EH (cell line): ENCODE measurements at places on chromosomes 5 and 9.

DNA sequence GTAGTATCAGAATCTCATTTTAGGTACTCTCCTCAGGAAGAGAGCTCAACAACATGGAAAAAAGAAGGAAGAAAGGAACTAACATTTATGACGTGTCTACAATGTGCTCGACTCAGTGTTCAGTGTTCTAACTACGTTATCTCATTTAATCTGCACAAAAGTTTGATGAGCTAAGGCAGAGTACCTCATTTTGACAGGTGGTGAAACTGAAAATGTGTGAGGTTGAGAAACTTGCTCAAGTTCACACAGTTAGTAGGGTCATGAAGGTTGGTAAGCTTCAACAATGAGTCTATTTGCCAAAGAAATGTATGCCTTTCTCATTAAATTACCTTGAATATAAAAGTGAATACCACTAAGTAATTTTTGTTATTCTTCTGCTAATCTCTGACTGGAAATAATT is 165.1 kb downstream of the CAAP1 start:
- DNase-seq = no peak

- DNase-seq = peak; percentile 33
Measured at GRCh38 chr9:78884611-78885150, 587.8 kb downstream of the PSAT1 start.

- peak; percentile 51 for DNase-seq
Measured at GRCh38 chr5:143515829-143516228, 112.3 kb upstream of the NR3C1 start.

DNA sequence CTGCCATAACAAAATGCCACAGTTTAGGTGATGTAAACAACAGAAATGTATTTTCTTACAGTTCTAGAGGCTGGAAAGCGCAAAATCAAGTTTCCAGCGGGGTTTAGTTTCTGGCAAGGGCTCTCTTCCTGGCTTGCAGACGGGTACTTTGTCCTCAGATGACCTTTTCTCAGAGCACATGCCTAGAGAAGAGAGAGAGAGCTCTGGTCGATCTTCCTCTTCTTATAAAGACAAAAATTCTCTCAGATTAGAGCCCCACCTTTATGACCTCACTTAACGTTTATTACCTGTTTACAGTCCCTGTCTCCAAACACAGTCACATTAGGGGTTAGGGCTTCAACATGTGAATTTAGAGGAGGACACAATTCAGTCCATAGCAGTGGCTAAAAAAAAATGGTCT is 119.7 kb downstream of the CETN3 start:
- DNase-seq = peak; percentile 1

DNA sequence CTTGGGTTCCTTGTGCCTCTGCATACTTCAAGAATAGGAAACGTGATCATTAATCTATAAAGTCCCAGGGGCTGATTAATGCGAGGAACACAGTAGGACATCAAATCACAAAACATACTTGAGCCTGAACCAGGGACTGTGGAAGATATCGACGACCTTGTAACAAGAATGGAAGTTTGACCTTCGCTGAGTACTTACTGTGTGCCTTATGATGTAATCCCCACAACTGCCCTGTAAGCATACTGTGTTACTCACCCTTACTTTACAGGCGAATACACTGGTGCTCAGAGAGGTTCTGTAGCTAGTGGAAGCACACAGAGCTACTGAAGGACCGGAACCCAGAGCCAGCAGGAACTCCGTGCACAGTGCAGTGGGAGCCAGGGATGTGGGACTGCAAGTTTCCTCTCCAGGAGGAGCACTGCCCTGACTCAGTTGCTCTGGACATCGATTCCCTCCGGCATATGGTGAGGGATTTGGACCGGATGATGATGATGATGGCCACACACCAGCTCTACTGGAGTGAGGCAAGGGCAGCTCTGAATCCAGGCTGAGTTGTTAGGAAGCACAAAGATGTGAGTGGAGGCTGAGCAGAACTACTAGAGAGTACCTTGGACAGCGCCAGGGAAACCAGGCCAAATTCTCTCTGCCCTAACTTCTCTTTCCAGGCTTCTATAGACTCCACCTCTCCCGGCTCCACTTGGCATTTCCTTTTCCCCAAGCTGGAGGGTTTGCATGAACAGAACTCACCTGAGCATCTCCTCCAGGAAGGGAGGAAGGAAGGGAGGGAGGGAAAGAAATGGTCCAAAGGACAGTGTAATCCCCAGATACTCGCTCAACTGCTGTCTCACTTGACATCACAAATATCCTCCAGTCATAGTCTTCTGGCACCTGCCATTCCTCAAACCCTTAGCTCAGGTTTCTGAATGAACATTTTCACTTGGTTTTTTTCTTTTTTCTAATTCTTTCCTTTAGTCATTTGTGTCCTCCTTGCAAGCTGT is 1.5 kb upstream of the GABBR2 start:
- DNase-seq = peak; percentile 70

GRCh38 chr5:14901462-14902051 is 30.0 kb upstream of the ANKH start:
- peak; percentile 93 for DNase-seq

DNA sequence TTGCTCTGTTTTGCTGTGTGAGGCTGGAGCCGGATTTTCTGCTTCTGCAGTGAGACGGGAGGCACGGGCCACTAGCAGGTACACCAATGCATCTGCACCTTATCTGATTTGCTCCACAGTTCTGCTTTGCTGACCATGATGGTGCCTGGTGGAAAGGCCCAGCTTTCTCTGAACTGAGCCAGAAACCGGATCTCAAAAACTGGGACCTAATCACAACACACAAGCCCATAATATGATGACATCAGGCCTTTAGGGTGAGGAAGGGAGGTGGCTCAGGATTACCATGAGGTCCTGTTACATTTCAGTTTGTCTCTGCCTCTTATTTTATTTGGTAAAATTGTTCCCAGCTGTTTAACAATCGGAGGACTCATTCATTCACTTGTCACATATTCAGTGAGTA is 49.8 kb downstream of the FGF1 start:
- DNase-seq = no peak

GRCh38 chr9:99336531-99336930 is 114.4 kb downstream of the SEC61B start:
- no peak for DNase-seq

- DNase-seq = no peak
Measured at GRCh38 chr5:95374061-95374460, 17.1 kb upstream of the FAM81B start.

GRCh38 chr5:963310-963672 is 45.3 kb upstream of the NKD2 start:
- DNase-seq = no peak

GRCh38 chr9:131799177-131799823 is 59.4 kb upstream of the RAPGEF1 start:
- peak; percentile 60 for DNase-seq

- DNase-seq = no peak
Measured at GRCh38 chr5:44051591-44051990, 337.6 kb downstream of the FGF10 start.

DNA sequence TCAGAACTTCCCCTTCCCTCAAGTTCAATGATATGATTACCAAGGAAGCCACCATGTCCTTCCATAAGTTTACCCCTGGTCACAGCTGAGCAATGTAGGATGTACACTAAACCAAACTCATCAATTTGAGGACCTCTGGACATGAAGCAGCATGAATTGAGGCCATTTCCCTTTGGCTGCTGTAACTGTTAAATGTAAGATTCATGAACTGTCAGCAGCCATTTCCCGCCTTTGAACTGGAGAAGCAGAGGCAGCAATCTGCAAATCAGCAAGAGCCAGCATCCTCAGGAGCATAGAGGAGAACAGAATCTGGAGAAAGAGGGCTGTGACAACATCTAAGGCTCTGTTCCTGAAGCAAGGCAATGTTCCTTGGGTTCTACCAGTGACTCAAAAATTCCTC is 104.3 kb upstream of the PTGER4 start:
- DNase-seq = no peak

- peak; percentile 84 for DNase-seq
Measured at GRCh38 chr5:95841914-95842812, 19.6 kb upstream of the GLRX start.

GRCh38 chr5:158807946-158808345 is 291.8 kb downstream of the EBF1 start:
- no peak for DNase-seq

DNA sequence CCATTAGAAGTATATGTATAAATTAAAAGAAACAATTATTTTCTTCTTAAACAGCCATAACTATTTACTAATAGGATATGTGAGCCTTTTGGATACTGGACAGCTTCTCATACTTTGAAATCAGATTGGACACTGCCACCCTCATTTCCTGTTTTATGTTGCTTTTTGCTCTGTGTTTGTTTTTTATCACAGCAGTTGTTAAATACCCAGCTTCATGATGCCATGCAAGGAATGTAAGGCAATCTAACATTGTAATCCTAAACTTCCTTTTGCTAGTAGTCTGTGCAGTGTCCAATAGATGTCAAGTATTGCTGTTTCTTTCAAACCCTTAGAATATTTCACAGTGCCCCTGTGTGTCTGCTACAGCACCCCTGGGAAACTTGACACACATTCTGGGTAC is 56.2 kb downstream of the CNTLN start:
- DNase-seq = peak; percentile 56

DNA sequence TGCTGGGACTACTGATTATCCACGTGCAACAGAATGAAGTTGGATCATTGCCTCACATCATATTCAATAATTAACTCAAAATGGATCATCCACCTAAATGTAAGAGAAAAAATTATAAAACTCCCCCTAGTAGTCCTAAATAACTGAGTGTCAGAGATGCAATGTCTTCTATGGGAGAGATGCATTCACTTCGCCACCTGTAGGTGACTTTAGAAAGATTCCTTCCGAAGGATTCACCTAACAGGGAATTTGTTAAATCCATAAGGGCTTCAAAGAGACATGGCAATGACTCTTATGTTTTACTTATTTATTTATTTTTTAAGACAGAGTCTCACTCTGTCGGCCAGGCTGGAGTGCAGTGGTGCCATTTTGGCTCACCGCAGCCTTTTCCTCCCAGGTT is 526.0 kb downstream of the MTRR start:
- DNase-seq = no peak

DNA sequence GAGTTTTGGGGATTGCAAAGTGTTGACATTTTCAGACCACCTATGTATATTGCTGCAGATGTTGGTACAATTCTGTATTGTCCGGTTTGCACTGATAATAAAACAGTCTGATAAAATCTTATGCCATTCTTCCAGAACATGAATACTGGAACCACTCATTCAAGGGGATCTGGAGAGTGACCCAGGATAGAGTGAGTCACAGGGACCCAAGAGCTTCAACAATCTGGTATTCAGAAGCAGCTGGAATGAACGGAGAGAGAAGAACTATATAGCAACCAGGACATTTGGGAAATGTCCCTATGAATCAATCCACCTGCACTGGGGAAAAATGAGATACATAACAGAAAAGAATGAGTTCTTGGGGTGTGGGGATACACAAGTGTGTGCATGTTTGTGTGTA is 73.3 kb downstream of the SH3TC2 start:
- no peak for DNase-seq

DNA sequence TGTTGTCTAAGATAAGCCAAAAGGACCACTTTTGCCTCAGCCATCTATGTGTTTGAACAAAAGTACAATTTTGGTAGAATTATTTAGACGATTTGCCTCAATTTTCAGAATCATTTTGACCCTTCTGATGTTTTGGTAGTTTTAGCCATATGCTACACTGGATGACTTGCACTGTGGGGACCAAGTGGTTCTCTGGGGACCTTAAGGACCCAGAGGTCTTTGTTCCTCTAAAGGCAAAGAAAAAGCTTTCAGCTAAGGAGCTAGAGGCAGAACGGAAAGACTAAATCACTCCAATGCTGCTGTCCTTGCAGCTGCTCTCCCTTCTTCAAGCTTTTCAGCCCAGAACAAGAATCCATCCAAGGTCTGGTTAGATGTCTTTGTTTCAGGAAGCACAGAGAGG is 51.0 kb upstream of the APC start:
- no peak for DNase-seq

- no peak for DNase-seq
Measured at GRCh38 chr5:69331528-69332445, 814 bp downstream of the CCDC125 start.

GRCh38 chr5:118544887-118545449 is 443.4 kb downstream of the DTWD2 start:
- DNase-seq = no peak

GRCh38 chr5:37859805-37860204 is 20.0 kb upstream of the GDNF start:
- no peak for DNase-seq

- DNase-seq = peak; percentile 64
Measured at GRCh38 chr9:121718084-121718483, 66.7 kb downstream of the DAB2IP start.

- no peak for DNase-seq
Measured at GRCh38 chr9:79152306-79152705, 419.5 kb upstream of the TLE4 start.

- DNase-seq = peak; percentile 80
Measured at GRCh38 chr9:136631038-136632000, 31.4 kb upstream of the EGFL7 start.

GRCh38 chr9:16206518-16206917 is 653.7 kb downstream of the CCDC171 start:
- DNase-seq = no peak

DNA sequence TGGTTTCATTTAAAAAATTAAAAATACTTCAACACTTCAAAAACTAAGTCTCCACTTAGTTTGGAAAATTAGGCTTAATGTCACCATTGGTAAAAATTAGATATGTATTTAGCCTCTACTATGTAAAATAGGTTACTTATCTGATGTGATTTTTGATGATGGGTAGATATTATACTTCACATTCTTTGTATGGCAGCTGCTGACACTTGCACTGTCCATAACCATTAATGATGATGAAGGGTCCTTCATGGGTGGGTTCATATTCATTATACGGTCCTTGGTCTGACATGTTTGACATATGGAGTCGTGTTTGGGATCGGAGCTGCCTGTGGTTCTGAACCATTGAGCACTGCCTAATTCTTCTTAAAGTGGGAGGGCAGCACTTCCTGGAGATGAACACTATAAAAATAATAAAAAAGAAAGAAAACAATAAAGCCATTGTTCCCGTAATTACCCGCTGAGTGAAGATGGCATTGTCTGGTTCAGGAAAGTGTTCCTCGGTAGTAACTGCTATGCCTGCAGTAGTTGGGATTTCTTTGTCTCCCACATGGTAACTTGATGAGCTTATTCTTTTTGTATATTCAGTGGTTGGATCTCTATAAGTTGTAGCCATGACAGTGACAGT is 2.2 kb downstream of the LRRTM2 start:
- DNase-seq = no peak

- DNase-seq = peak; percentile 62
Measured at GRCh38 chr5:64625678-64626077, 64.6 kb upstream of the SHISAL2B start.

DNA sequence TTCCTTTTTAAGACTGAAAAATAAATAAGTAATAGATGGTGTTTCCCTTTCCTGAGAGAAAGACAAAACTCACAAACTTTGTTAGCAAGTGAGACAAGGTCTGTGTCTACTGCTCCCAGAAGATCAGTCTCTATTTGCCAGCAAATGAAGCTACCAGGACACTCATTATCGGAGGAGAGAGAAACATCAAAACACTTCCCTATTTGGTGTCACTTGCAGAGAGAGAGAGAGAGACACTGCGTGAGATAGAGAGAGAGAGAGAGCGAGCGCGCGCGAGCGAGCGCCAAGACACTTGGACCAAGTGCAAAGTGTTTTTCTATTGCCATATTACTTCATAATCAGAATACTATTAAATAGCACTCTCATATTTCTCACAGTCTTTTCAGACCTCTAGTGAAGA is 142.7 kb downstream of the KCNN2 start:
- no peak for DNase-seq
